ENCODE measurements at places on chromosomes 13 and 19.

GRCh38 chr19:35419046-35419445 is 29.0 kb upstream of the FFAR2 start:
- no peak for DNase-seq

- DNase-seq: no peak
These were observed 77.8 kb downstream of the TSHZ3 start for GRCh38 chr19:31271306-31271911.

DNA sequence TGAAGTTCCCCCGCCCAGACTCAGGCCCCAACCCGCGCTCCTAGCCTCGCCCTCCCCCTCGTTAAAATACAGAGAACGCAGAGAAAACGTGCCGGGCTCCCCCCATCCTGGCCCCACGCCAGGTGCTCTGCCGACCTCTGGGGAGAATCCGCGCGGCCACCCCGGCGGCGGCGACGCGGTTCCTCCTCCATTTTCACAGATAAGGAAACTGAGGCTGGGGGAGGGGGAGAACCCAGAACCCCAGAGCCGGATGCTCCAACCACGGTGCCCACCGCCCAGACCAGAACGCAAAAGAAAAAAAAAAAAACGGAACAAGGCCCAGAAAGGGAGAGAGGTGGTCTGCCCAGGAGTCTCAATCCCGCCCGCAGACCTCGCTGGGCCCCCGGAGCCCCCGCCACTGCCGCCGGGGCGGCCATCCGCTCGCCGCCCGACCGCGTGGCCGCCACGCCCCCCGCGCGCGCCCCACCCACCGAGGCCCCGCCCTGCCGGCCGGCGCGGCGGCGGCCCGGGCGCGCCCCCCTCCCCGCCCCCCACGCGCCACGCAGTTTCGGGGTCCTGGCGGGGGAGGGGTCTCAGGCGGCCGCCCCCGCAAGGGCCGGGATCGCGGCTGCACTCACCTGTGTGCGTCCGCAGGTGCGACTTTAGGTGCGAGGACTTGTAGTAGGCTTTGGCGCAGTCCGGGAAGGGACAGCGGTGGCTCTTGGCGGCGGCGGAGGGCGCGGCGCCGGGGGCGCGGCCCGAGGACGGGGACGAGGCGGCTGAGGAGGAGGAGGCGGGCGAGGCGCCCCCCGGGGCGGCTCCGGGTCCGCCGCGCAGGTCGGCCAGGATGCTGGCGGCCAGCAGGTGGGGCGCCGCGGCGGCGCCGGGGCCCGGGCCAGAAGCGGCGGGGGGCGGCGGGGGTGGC is 703 bp downstream of the KLF16 start:
- no peak for DNase-seq

DNA sequence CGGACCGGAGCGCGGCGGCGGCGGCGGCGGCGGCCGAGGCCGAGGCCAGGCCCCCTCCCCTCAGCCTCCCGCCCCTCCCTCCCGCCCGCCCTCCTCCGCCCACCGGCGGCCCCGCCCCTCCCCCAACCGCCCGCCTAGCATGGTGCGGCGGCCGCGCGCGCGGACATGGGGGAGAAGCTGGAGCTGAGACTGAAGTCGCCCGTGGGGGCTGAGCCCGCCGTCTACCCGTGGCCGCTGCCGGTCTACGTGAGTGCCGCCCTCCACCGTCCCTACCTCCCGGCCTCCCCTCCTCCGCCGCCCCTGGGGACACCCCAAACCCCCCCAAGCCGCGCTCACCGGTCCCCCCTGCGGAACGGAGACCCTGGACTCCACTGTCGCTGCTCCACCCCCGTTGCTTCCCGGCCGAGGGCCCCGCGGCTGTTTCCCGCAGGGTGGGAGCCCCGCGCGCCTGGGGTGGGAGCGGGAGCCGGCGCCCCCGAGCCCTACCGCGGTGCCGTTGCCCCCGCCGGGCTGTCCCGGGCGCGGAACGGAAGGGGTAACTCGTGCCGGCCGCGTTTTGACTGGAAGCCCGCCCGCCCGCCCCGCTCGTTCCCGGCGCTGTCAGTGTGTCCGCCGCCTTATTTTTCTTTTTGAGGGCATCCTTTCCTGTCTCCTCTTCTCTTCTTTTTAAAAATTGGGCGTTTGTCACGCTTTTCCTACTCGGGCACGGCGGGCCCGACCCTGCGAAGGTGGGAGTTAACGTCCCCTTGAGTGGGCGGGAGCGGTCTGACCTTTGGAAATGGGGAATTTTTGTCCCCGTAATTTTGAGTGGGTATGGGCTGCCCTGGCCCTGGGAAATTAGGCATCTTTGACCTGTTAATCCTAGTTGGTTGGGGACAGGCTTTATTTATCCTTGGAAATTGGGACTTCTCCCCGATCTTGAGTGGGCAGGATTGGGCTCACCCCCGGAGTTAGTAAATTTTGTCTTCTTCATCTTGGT is 576 bp downstream of the DOT1L start:
- DNase-seq: no peak

DNA sequence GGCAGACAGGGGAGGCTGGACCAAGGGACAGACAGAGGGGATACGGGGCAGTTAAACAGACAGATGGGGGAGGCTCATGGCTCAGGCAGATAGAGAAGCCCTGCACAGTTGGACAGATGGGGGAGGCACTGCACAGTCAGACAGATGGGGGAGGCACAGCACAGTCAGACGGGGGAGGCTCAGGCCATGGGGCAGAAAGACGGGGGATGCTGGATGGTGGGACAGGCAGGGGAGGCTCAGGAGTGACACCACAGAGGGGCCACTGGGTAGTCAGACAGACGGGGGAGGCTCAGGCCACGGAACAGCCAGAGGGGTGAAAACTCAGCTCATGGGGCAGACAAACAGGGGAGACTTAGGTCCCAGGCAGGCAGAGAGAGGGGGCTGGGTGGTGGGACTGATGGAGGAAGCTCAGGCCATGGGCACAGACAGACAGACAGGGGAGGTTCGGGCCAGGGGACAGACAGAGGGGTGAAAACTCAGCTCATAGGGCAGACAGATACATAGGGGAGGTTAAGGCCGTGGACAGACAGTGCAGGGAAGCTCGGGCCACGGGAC is 886 bp downstream of the MFSD12 start:
- no peak for DNase-seq

- DNase-seq: peak; percentile 81
These were observed 12.1 kb upstream of the HAS1 start for GRCh38 chr19:51735759-51736449.

- DNase-seq: no peak
These were observed 103.3 kb upstream of the HTR2A start for GRCh38 chr13:47000165-47000564.

DNA sequence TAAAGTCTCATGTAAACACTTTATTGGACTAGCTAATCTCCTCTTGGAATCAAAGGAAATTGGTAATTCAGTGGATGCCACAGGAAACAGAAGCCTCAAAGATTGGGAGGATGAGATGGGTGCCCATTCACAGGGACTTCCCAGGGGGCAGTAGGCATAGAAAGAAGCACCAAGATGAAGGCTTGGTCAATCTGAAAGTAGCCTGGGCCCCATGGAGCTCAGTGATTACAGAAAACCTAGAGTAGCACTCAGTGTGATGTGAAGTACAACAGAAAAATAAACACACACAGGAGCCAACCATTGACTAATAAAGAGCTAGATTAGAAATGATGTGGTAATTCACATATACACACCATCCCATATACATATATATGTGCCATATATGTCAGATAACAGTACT is 560.6 kb downstream of the TBC1D4 start:
- DNase-seq: no peak

DNA sequence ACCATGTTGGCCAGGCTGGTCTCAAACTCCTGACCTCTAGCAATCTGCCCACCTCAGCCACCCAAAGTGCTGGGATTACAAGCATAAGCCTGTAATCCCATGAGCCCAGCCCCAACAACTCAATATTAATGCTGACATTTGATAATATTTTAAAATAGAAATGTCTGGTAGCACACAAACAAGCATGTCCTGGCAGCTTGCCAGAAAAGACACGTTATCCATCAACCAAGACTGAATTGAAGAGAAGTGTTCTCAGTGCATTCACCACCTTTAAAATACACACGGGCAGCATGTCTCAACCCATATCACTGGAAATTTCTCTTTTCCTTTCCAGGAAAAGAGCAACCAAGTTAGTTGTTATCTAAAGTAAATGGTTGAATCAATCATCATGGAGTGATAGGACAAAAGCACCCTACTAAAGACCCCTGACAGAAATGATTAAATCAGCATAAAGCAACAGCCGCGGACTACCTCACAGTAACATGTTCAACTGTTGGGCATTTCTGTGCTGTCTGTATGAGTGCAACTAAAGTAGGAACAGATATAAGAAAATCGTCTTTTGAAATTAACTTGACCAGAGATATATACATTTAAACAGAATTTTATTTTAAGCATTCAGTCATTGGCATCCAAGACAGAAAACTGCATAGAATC is 25.0 kb downstream of the LHFPL6 start:
- no peak for DNase-seq

GRCh38 chr19:10430505-10431253 is 10.3 kb downstream of the PDE4A start:
- DNase-seq: no peak

DNA sequence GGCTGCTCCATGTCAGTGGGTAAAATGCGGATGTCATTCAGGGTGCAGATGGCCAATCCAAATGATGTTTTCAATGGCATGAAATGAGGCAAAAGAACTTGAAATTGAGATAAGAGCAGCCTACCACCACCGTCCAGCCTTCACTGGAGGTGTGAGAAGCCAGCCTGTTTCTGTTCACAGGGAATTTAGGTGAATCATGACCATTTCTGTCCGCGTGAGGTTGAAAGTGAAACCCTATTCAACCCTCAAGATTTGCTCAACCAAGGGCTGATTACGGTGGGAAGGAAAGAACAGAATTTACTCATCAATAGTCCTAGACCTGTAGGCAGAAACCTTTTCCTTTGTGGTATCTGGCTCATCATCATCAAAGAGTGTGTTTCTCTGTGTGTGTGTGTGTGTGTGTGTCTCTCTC is 370.7 kb downstream of the COG6 start:
- DNase-seq: no peak

DNA sequence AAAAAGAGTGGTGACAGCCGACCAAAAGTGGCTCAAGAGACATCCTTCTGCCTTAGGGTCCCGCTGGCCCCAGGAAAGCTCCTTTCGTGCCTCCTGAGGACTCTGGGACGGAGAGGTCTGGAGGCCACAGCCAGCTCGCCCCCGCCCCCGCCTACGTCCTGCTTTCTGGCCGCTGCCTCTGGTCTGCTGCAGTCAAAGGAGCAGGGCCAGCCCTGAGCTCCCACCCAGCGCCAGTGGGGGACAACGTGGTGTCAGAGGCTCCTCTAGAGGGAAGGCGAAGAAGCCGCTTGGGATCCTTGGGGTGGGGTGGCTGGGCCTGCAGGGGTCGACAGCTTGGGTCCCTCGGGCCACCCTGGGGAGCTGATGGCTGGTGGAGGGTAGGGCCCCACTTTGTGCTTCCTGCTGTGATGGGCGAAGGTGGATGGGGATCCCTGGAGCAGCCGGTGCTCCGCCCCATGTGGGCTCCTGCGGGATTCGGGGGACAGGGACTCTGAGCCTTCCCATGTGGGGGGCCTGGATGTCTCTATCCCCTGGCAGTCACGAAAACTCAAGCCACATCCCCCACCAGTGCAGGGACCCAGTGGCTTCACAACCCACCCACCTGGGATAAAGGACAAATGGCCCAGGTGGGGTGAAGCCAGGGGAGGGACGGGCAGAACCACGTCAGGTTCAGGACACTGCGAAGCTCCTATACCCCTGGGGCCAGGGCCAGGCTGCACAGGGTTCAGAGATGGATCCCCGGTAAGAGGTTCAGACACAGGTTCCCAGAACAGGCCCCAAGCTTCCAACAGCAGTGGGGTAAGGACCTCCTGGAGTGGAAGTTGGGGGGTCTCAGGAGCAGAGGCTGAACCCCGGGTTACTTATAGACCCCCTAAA is 9.0 kb upstream of the DIRAS1 start:
- no peak for DNase-seq

DNA sequence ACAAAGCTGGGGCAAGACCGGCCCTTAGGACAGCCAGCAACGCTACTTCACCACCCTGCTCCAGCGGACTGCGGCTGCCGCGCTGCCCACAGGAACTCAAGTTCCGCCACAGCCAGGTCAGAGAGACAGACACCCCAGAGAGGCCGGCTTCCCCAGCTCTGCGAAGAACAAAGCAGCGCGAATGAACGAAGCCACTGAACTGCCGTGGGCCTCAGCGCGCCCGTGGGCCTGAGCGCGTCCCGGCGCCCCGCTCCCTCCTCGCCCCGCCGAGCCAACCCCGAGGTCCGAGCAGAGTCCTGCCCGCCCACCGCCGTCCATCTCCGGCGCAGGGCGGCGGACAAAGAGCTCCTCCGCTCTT is 158.4 kb downstream of the RNF17 start:
- DNase-seq: no peak

DNA sequence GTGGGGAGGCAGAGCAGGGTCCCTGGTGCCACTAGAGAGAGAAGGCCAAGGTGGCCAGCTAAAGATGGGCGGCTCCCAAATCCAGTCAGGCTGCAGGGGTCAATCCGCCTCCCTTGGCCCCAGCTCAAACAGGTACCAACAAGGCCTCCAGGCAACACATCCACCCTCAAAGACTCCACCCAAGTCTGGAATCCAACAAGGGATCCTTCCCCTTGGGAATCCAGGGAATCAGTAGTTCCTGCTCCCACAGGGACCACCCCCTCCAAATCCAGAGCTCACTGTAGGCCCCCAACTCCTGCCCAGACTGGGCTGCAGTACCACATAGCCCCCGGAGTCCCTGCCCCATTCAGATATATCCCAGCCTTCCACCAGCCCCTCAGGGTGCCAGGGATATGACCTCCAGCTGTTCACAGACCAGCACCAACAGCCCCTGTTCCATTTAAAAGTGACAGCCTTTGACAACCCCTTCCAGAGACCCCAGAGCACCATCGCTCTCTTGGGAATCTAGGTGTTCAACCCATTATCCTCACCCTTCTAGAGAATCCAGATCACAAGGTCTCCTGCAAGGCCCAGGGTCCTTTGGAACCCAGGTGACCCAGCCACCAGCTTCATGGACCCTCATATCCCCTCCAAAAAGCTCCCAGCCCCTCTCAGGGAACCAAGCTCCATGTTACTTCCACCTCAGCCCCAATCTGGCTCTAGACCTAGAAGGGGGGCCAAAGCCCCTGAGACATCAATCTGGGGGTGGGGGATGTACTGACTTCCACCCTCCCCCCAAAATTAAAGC is 3.2 kb downstream of the ERF start:
- DNase-seq: no peak

- peak; percentile 50 for DNase-seq
These were observed 196.1 kb upstream of the MAB21L1 start for GRCh38 chr13:35672611-35673010.

DNA sequence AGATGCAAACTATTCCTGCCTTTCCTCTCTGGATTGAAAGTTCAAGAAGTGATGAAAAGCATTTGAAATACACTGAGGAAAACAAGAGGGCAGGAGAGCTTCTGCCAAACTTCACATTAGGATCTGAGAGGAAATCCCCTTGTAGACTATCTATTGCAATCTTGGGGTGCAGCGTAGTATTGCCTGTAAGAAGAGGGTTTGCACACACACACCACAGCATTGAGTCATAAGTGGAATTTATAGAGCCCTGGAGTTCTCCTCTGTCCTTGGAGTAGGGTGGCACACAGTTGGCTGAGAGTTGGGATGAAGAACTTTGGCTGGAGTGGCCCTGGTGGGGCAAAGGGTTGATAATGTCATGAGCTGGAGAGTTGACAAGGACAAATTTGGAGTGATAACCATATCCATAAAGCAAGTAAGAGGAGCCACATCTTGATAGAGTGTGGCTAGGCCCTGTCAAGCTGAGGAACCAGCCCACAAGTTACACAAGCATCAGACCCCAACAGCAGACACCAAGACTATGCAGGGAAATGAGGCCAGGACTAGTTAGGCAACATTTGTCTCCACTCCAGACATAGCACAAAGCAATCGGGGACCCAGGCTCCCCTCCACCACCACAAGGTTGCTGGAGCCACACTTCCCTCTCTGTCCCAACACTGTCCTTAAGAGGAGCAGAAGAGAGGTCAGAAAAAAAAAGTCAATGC is 520.9 kb downstream of the KLF5 start:
- no peak for DNase-seq

- DNase-seq: no peak
These were observed 1246.5 kb downstream of the UQCRFS1 start for GRCh38 chr19:27966390-27966816.

All from HS-5 (cell line).